AG09309 (cell line): ENCODE measurements at places on chromosomes 4 and X.

DNA sequence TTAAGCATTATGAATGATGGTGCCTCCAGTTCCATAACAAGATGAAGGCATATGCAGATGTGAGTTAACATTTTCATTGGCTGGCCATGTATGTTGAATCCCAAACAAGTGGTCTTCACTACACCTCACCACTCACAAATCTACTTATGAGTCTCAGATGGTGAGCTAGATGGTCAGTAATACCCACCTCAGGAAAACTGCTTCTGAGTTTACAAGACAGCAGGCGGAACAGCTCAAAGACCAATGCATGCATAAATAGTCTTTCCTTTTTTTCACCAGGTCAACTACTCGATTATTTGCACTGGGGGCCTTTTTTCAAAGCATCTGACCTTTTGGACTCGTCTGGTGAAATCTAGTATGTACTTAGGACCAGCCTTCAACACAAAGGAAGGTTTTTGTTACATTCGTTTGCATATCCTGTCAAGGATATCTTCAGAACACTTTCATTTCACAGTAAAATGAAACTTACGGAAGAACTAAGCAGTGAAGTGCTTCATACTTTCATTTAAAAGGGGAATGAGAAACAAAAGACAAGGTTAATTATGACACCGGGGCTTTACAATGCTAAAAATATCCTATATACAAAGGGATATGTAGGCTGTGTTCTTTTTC is 23.1 kb upstream of the TLR7 start:
- no peak for DNase-seq

DNA sequence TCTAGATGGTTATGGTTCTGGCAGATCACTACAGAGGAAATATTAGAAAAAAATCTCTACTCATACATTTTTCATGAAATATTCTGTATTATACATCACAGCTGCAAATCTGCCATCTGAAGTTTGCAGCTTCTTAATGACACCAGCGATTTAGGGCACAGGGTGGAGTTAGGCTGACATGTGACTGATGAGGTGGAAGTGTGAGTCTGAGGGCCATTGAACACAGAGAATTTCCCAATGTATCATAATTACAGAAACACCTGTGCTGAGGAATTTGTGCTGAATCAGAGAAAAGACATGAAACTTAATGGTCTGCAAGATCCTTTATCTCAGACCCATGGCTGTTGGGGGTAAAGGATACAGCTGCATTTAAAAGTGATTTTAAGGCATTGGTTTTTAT is 2025.6 kb upstream of the AGA start:
- DNase-seq, result no peak

DNA sequence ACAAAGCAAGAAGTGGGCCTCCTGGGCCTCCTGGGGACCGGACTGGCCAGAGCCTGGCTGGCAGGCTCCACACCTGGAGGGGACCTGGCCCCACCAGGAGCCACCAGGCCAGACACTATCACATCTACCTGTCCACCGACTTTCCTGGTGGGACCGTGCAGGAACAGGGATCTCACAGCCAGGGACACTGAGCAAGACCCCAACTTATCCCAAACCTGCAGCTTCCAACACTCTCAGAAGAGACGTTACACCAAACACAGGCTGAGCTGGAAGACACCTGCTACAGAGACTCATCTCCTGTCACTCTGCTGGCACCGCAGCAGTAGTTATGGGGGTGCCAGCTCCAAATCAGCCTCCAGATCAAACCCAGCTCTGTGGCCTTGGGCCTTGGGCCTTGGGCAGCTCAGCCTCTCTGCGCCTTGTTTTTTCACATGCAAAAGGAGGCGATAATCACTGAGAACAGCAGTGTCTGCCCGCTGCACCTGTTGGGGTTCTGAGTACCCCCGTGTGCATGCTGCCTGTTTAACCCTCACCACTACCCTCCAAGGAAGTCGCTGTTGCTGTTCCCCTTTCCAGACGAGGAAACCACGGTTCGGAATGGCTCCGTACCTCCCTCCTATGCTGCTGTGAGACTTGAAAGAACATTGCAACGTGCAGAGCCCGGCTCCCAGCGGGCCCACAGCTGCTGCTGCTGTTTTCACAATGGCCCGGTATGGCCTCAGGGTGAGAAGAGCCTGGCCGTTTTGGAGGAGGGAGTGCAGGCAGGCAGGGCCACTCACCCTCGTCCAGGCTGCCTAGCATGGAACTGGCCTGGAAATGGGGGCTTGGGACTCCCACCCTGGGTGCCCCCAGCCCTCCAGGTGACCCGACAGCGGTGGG is 69.6 kb downstream of the ADRA2C start:
- no peak for DNase-seq

- DNase-seq, result no peak
These were observed 66.1 kb downstream of the TNIP2 start for GRCh38 chr4:2689825-2690700.

GRCh38 chr4:175951794-175952193 is 113.8 kb upstream of the WDR17 start:
- DNase-seq, result no peak

DNA sequence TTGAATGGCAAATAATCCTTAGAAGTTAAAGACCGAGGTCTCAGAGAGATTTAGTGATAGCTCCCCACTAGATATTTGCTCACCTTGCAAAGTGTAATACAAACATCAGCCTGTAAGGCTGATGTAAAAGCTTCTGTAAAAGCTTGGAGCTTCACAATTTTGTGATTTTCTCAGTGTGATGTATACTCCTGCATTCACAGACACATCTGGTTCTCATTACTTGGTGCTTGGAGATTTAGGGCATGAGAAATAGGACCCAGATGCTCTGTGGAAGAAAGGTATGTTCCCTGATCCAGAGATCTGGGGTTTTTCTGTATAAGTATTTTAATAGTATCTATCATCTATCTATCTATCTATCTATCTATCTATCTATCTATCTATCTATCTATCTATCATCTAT is 1664.3 kb downstream of the C4orf33 start:
- no peak for DNase-seq

GRCh38 chr4:56086073-56086541 is 137.4 kb downstream of the CEP135 start:
- DNase-seq, result no peak

- no peak for DNase-seq
These were observed 9.5 kb downstream of the HPRT1 start for GRCh38 chrX:134469486-134469885.

DNA sequence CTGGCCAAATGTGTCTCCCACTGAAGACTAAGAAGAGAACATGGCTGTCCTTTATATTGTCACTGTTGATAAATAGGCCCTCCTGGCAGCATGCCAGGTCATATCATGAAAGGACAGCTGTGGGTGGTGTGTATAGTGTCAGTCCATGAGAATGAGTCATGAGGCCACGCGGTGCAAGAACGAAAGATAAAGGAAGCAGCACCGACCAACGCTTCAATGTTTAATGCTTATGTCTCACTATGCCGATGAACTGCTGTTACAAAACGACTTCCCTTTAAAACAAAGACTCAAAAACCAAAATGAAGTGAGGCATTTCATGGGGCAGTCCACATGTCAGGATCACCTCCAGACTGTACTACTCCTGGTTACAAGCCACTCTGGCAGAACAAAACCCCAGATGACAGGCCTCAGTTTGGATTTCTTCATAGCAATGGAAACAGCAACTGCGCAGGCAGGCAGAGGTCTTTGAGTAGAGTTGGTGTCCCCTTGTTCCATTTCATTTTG is 5.2 kb upstream of the TCEANC start:
- no peak for DNase-seq

- no peak for DNase-seq
These were observed 776 bp downstream of the RBM47 start for GRCh38 chr4:40628888-40629287.

DNA sequence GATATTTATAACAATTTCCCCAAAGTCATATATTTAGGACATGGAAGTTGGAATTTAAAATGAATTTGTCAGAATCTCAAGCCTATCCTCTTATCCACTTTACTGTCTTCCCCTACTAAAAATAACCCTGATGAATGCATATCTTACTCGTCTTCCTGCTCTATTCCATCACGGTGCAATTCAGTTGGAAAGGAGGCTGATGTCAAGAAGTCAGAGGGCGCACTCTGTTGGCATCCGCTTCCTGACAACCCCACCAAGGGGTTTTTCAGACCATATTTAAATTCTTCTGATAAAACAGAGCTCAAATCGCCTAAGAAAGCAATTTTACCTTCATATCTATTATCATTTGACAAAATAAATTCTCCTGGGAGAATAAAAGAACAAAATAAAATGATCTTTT is 233.5 kb downstream of the ARHGAP24 start:
- no peak for DNase-seq

DNA sequence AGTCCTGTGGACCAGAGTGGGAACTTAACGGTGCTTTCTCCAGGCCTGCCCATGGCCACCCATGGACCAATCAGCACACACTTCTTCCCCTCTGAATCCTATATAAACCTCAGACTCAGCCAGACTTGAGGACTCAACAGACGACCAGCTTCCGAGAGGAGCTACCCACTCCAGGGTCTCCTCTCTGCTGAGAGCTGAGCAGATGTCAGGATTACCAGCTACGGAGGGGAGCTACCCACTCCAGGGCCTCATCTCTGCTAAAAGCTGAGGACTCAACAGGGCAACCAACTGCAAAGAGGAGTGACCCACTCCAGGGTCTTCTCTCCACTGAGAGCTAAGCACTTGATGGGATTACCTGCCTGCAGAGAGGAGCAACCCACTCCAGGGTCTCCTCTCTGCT is 80.0 kb upstream of the DDX60 start:
- DNase-seq, result no peak

- no peak for DNase-seq
These were observed 76.7 kb downstream of the TAB3 start for GRCh38 chrX:30812326-30812725.

- no peak for DNase-seq
These were observed 334.4 kb upstream of the PCDH18 start for GRCh38 chr4:137866671-137867070.

DNA sequence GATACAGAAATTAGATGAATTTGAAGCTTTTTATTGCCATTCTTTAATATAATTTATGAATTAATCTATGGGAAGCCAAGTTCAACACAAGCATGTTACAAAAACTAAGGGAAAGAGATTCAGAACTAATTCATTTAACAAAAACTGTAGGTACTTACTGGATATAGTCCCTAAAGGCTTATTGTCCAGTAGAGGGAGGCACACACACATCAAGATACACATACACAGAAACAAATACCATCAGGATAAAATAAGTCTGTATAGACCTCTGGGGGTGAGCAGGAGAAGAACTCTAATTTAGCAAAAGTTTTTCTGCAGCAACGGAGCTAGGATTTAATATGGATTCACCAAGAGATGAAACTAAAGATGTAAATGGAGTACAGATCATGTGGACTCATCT is 83.0 kb upstream of the IL13RA1 start:
- peak; percentile 23 for DNase-seq

DNA sequence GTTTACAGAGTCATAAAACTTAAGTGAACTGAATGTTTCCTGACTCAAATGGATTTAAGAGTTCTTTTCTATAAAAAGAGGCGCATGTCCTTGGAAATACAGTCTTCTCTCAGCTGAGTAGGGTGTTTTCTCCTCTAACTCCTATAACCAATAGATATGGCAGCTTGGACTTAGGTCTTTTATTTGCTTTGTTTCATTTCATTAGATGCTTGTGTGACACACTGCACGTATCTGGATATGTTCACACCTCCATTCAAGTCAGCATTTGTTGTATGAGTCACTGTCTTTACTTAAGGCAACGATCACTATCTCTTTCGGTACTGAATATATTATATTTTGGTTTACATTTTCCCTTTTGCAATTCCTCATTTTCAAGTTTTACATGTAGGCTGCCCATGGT is 136.6 kb downstream of the ARSF start:
- DNase-seq, result no peak

- DNase-seq, result no peak
These were observed 45.8 kb downstream of the OSTC start for GRCh38 chr4:108696160-108696559.

DNA sequence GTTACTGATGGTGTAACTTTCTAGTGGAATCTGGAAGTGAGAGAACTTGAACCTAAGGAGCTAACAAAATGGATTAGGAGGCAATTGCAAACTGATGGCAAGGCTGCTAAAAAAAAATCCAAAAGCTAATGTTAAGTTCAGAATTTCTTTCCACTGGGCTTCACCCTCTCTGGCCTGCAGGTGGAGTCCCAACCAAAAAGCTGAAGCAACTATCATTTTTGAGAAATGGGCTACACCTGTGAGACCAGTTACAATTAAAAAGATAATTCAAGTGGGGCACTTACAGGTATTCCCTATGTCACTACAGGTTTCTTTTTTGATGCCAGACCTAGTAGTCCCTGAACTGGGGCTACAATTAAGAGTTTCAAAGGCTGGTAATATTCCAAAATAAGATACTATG is 142.1 kb upstream of the FTHL17 start:
- no peak for DNase-seq

DNA sequence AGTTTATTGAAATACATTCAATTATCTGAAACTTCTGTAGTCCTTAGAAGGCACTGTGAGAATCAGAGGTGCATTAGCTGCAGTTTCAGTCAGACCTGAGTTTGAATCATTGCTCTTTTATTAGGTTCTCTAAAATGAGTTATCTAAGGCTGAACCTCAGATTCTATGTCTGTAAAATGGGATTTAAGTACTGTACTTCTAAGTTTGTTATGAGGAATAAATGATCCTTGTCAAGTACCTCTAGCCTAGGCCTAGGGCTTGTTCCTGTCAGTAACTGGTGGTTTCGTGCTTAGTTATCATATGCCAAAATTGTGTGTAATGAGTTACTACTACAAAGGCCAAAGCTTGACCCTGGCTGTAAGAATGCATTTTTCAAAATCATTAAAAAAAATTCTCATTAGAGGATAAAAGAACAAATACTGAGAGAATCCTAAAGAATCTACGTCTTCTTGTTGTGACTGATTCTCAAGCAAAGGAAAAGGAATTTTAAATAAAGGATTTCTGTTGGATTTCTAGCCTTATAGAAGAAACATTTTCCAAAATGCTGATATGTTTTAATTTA is 65.8 kb downstream of the SLIT2 start:
- no peak for DNase-seq

DNA sequence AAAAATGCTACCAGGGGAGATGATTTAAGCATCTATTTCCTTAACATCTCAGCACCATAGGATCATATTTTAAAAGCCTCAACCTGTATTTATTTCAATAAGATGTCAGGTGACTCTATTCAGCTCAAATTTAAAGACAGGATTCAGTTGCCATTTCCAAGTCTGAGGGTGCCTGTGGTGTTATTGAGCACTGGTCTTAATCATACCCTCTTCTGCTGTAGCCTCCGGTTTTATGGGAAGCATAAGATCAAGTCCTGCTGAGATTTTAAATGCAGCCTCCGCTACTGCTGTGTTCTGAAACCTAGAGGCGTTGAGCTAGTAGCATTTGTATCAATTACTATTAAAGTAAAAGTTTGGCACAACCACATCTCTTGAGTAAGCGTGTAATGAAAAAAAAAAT is 185.7 kb upstream of the NWD2 start:
- DNase-seq, result no peak
